Stimulated activated CD8-positive, alpha-beta memory T cell treated with anti-CD3 and anti-CD28 coated beads, Interleukin-4, amount 100 ng/mL, for 24 hours (primary cell): ENCODE measurements at places on chromosomes 11 and 22.

- DNase-seq: no peak
These were observed 37.0 kb downstream of the LDLRAD3 start for GRCh38 chr11:35980686-35981390.

DNA sequence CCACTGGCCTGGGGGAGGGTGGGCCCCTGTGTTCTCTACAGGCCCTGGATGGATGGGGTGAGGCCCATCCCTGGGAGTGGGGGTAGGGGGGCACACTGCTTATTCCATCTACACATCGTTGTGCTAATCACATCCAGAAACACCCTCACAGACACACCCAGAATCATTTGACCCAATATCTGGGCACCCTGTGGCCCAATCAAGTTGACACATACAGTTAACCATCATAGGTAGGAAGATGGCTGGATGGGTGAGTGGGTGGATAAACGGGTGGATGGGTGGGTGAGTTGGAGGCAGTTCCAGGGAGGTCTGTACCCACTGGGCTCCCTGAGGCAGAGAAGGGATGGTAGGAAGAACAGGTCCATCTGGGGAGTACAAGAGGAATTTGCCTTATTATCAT lies 81.3 kb upstream of the LINC01488 start:
- DNase-seq: no peak

- DNase-seq: no peak
These were observed 354.7 kb downstream of the LARGE1 start for GRCh38 chr22:33565580-33565995.

DNA sequence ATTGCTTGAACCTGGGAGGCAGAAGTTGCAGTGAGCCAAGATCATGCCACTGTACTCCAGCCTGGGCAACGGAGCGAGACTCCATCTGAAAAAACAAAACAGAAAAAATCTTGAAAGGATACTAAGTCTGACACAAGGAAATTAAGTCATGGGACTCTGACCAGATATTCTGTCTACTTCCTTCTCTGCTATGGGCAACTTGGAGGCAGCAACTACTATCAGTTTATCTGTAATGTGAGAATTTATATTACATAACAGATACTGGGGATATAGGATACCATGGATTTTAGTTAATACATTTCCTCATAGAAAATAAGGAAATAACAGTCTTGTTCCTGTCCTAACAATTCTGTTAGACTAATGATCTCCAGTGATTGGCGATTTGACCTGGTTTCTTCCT lies 1.6 kb upstream of the SGSM3 start:
- no peak for DNase-seq

DNA sequence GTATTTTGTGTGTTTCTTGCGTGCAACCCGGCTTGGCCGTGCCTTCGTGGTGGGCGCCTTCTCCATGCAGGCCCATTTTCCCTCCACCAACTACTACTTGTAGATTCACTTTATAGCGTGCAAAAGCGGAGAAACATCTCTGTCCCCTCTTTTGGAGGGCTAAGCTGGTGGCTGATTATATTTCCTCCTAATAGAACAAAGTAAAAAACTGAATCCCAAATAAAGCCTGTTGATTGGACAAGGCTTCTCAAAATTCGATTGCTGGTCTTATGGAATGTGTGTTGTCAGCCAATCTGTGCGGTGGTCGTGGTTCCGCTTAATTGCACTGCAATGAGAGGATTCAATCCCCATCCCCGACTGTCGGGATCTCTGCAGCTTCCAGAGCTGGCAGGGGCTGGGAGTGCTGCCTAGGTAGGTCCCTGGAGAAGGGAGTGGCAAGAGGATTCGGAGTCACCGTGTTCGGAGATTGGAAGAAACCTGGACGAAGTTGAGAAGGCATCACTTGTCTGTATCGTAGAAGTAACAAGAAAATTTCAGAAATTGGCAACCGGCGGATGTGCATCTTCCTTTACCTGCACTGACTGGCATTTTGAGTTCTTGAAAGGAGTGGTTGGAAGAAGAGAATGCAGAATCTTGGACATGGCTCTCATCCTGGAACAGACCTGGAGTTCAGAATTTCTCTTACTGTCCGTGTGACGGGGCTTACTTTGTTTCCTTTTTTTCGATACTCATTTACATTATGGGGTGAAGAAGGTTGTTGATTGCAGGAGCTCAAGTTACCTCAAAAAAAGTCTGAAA lies 1.1 kb downstream of the HMGXB4 start:
- no peak for DNase-seq

GRCh38 chr22:32319861-32320406 lies 37.7 kb upstream of the RFPL3 start:
- no peak for DNase-seq

GRCh38 chr11:111761036-111761435 lies 5.2 kb downstream of the PPP2R1B start:
- no peak for DNase-seq

- no peak for DNase-seq
These were observed 99.2 kb downstream of the C11orf65 start for GRCh38 chr11:108368134-108368533.

GRCh38 chr11:65803797-65804492 lies 17.1 kb downstream of the OVOL1 start:
- no peak for DNase-seq

GRCh38 chr11:84780689-84781293 lies 846.4 kb downstream of the DLG2 start:
- DNase-seq: no peak

DNA sequence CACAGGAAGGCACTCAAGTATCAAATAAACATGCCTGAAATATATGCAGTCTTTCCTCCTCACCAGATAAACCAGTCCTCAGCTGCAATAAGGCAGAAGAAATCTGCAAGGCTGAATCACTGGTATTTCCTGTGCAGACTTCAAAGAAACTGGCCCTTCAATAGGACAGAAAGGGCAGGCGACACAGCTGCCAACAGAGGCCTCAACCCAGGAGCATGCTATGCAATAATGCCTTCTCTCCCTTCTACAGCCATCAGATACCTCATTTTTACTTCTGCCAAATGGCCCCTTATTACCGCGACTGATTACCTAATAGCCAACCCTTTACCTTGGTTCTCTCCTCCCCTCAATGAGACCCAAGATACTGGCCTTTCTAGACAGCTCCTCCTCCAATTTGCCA lies 8.0 kb downstream of the NUMA1 start:
- DNase-seq: no peak

GRCh38 chr22:34017205-34017604 lies 96.9 kb upstream of the LARGE1 start:
- DNase-seq: no peak

- DNase-seq: no peak
These were observed 2.7 kb downstream of the ARL2 start for GRCh38 chr11:65016705-65017104.

DNA sequence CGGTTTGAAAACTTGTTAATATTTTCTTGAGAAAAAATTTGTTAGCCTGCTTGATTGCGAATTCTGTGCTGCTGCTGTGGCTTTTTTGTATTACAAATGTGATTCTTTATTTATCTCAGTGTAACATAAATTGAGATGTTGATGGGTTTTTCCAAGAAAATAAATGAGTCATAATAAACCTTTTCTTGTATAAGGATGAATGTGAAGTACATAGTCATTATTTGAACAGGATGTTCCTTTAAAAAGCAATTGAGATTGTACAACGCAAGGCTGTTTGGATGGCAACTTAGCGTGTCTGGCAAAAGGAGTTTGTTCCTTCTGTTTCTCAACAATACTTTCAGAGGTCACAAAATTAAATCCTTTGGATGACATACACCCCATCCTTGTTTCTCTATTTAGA lies 24.6 kb upstream of the CARD18 start:
- DNase-seq: no peak

- DNase-seq: peak; percentile 36
These were observed 39.3 kb downstream of the PDGFB start for GRCh38 chr22:39205344-39206021.

- no peak for DNase-seq
These were observed 36.7 kb downstream of the CD6 start for GRCh38 chr11:61007956-61008896.

GRCh38 chr11:85951049-85951405 lies 95.8 kb downstream of the CCDC83 start:
- no peak for DNase-seq

GRCh38 chr11:111063726-111064517 lies 181.6 kb upstream of the POU2AF2 start:
- DNase-seq: no peak

DNA sequence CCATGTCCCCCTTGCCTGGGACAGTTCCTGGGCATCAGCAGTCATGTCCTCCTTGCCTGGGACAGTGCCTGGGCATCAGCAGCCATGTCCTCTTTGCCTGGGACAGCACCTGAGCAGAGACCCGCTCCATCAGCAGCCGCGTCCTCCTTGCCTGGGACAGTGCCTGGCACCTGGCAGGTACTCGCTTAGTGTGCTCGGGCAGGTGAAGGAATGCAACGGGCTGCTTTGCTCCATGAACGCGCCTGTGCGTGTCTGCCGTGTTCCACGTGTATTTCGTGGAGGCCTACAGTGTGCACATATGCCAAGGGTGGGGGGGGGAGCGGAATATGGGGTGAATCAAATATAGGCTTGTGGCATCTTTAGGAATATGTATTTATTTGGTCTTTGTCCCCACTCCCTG lies 1490.7 kb downstream of the TBC1D22A start:
- DNase-seq: no peak

DNA sequence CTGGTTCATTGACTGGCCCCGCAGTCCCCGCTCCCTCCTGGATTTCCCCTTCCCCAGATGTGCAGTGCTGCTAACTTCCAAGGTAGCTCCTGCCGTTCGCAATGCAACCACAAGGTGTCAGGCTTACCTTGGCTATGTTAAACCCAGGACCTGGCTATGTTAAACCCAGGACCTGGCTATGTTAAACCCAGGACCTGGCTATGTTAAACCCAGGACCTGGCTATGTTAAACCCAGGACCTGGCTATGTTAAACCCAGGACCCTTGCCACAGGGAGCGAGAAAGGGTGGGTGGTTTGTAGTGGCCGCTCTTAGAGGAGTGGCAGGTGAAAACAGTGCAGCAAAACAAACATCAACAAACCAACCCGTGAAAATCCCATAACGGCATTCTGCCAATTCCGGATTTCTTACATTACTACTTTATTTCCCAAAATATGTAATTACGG lies 2.9 kb upstream of the ADAMTS8 start:
- peak; percentile 60 for DNase-seq

GRCh38 chr11:69337211-69337721 lies 43.3 kb downstream of the MYEOV start:
- DNase-seq: no peak

DNA sequence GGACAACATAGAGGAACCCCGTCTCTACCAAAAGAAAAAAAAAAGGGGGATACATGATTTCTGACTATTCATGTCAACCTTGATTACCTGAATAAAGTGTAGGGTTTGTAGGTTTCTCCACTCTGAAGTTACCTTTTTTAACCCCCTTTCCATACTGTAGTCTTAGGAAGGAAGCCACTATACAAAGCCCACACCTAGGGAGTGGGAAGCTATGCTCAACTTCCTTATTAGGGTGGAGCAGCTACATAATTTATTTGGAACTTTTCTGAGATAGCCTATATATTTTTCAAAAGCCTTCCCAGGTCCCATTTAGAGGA lies 582 bp upstream of the ATP6V1E1 start:
- DNase-seq: no peak

- no peak for DNase-seq
These were observed 14.3 kb downstream of the RNF215 start for GRCh38 chr22:30372915-30373314.

GRCh38 chr11:69136471-69136870 lies 19.3 kb upstream of the SMIM38 start:
- no peak for DNase-seq

GRCh38 chr22:32631507-32632255 lies 157.1 kb downstream of the FBXO7 start:
- DNase-seq: no peak

DNA sequence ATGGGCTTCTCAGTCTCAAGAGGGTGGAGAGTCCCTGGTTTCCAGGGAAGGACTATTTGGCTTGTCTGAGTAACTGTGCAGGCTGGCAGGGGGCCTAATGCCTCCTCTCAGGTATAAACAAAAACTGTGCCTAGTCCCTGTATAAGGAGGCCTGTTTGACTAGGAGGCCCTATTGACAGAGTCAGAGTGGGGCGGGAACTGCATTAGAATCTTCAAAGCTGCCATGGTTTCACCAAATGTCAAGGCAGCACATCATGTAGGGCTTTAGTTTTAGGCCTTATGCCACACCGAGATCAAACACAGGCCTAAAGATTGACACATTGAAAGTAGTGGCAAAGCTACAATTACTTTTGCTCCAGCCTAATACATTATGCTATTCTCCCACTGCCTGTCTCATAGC lies 611.5 kb upstream of the B3GAT1 start:
- no peak for DNase-seq

GRCh38 chr11:73151416-73151815 lies 9.3 kb upstream of the FCHSD2 start:
- DNase-seq: no peak

DNA sequence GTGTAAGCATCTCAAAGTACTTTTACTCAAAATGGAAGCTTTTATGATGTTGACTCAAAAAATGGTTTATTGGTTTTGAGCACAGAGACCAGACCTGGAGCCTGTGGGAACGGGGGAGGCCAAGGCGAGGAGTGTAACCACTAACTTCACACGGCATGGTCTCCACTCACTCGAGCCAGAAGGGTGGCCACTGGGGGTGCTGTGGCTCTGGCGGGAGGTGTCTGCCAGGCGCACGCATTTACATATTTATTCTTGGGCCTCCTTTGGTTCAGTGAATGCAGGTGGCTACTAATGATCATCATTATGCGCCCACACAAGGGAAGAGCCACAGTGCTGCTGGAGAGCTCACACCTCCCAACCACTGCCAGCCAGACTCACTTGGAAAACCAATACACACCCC lies 64.6 kb downstream of the FLRT1 start:
- DNase-seq: no peak

GRCh38 chr11:92180664-92181251 lies 43.9 kb upstream of the FAT3 start:
- DNase-seq: no peak

- DNase-seq: no peak
These were observed 34.9 kb upstream of the POLD3 start for GRCh38 chr11:74557526-74557925.

DNA sequence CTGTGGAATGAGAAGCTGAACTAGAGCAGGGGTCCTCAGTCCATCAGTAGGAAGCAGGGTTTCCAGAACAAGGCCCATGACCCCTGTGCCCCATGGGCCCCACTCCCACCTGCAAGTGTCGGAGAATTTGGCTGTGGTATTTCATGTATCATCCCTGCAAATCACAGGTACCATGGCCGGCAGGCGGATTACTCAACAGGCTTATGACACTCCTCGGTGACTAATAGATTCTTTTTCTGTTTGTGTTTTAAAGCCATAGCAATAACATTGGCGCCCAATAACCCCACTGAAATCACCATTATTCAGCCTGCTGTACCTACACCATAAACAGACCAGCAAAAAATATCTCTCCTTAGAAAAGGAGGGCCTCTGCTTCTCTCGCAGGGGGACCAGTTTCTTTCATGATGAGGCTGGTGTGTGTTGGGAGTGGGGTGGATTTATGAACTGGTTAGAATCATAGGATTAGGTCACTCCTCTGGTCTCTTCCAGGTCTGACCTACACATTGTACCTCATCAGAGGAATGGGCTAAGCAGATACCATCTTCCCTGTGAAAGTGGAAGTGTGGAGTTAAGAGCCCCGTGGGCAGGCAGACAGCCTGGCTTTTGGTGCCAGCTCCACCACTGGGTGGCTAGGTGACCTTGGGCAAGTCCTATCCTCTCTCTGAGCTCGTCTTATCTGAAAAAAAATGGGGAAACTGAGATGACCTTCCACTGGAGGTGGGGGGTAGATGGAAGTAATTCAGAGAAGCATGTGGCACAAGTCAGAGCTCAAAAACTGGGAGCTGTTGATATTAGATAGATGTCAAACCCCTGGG lies 60.2 kb upstream of the WNT11 start:
- DNase-seq: no peak

- no peak for DNase-seq
These were observed 45.0 kb downstream of the GRAMD4 start for GRCh38 chr22:46665151-46665695.

- no peak for DNase-seq
These were observed 1.7 kb downstream of the KLHDC7B start for GRCh38 chr22:50547263-50547985.
